Mucosa of gallbladder (tissue), 1 donor: ENCODE measurements at places on chromosomes 16 and 17. TPM values are rescaled to one million over a fixed set of nuclear protein-coding genes. Genes with fewer than 3 reads are reported as not detected.

UBALD1 gene
- total RNA-seq: 49.1 TPM

TMEM114 gene
- not detected for total RNA-seq

LHX1 gene
- not detected for total RNA-seq

BLTP2 gene
- total RNA-seq: 161 TPM

PRKCB gene
- 9.6 TPM for total RNA-seq

GRCh38 chr16:23579371-23579770 is 16.7 kb downstream of the NDUFAB1 start:
- no peak for DNase-seq

- no peak for DNase-seq
These were observed 1.9 kb downstream of the CDK5R1 start for GRCh38 chr17:32488604-32489180.

DNA sequence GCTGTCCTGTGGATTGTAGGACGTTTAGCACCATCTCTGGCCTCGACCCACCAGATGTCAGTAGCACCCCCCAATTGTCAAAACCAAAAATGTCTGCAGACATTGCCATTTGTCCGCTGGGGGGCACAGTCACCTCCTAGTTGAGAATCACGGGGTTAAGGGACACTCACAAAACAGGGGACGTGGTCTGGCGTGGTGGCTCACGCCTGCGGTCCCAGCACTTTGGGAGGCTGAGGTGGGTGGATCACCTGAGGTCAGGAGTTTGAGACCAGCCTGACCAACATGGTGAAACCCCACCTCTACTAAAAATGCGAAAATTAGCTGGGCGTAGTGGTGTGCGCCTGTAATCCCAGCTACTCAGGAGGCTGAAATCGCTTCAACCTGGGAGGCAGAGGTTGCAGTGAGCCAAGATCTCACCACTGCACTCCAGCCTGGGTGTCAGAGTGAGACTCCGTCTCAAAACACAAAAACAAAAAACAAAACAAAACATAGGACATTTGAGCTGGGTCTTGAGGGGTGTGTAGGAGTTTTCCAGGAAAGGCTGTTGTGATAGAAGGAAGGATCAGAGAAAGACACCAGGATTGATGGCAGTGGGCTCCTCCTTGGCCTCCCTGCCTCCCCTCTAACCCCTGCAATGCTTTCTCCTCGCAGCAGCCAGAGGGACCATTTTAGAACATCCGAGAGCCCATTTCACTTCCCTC is 171.8 kb upstream of the GSE1 start:
- no peak for DNase-seq

GRCh38 chr16:75794426-75794825 is 68.1 kb upstream of the CPHXL start:
- DNase-seq: no peak

DNA sequence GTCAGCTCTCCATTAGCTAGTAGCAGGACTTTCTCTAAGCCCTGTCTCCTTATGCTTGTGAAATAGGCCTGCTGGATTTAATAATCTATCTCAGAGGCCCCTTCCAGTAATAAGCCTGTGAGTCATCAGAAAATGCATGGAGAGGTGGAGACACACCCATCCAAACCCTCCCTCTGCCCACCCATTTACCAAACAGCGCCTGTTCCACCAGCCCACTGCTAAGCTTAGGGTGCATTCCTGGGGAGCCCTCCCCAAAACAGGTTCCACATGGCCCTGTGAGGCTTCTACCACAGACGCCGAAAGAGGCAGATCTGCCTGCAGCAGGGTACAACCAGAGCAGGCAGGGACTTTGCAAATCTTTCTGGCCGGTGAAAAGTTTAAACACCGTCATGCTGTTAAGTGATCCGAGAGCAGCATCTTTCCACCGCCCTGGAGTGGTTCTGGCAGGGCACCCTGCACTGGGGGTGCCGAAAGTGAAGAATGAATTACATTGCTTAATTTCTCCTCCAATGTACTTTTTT is 99.3 kb downstream of the GAS7 start:
- no peak for DNase-seq

DNA sequence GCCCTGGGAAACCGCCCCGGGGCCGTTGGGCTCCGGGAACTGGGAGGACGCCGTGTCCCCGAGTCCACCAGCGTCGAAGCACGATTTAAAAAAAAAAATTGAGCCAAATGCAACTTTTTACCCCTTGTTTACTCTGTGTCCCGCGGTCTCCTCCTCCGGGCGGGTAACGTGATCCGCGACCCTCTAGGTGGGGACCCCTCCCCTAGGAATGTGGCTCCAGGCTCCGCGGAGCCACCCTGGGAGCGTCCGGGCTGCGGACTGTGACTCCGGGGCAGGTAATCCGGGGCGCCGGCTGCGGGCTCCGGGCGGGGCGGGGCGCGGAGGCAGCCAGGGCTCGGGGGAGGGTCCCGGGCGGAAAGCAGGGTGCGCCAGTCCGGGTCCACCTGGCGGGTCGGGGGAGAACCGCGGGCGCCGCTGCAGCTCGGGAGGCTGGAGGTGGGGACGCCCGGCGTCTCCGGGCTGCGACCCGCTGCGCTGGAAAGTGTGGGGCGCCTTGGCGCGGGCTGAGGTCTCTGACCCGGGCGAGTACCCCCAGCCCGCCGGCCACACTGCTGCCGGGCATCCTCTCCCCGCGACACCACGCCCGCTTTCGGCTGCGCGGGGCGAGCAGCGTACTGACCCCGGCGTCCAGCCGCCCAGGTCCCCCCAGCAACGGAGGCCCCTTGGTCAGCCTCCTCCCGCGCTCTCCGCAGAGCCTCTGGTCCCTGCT is 852 bp upstream of the HELZ start:
- DNase-seq: no peak

- DNase-seq: no peak
These were observed 21.8 kb downstream of the SOX9 start for GRCh38 chr17:72142614-72143013.

DNA sequence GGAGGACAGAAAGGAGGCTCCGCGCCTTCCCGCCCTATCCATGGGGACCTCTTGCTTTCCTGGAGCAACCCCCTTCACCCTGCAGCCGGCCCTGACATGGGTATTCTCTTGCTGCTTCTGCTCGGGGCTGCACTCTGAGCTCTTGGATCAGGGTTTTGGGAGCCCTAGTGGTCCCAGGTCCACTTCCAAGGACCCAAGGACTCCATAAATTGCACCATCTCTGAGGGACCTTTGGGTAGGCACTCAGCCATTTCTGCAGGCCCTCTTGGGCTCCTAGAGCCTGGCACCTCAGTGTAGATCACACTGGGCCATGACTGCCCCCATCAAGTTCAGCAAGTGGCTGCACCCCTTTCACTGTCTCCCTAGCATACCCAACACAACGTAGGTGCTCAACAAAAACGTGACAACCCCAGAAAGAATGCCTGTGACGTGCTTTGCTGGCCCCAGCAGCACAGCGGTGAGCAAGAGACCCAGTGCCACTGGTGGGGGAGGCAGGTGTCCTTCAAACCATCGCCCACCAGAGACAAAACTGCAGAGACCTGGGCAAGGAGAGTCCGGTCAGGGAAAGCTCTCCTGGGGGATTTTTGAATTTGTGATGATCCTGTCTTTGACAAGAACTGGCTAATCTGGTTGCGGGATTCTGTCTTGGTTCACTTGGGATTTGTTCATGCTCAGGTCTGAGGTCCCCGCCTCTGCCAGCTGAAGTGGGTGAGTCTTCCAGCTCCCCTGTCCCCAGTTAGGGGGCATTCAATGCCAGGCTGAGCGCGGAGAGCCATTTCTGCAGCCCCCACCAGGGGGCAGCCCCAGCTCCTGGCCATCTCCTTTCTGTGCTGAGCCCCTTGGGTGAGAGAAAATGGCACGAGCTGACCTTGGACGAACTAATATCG is 2.5 kb upstream of the RAB11FIP4 start:
- no peak for DNase-seq

DNA sequence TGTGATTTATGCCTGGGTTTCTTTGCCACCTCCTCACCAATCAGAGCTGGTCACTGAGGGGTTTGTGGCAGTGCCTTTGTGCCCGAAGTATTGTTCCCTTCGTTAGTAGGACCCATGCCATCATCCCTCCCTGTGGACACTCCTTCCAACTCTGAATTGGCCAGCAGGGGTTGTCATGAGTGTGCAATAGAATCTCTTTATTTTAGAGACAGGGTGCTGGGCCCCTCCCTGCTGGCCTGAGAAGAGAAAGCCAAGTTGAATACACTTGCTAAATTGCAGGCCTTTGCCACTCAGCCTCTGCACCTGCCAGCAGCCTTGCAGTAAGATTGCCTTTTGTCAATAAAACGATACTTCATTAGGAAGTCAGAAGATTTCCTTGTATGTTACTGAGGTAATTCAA is 40.7 kb upstream of the SLC12A3 start:
- no peak for DNase-seq
